ENCODE measurements at places on chromosomes 7 and 10.
A peak's percentile ranks its signal among the peaks of the same experiment; 100 is the strongest.

DNA sequence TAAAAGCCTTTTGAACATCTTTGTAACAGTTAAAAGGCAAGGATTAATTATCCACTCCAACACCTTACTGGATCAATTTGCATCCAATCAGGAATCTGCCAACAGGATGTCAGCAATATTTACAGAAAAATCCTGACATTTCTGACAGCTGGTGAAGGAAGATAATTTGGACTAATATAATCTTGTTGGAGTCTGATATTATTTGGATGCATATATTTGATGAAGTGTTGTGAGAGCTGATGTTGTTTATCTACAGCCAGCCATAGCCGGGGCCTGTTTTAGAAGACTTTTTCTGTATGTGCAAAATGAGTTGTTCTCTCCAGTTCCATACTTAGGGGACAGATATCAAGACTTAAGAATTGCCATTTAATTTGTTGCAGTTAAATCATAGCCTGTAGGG lies 91.1 kb downstream of the GPR37 start:
- DNase-seq: no peak

DNA sequence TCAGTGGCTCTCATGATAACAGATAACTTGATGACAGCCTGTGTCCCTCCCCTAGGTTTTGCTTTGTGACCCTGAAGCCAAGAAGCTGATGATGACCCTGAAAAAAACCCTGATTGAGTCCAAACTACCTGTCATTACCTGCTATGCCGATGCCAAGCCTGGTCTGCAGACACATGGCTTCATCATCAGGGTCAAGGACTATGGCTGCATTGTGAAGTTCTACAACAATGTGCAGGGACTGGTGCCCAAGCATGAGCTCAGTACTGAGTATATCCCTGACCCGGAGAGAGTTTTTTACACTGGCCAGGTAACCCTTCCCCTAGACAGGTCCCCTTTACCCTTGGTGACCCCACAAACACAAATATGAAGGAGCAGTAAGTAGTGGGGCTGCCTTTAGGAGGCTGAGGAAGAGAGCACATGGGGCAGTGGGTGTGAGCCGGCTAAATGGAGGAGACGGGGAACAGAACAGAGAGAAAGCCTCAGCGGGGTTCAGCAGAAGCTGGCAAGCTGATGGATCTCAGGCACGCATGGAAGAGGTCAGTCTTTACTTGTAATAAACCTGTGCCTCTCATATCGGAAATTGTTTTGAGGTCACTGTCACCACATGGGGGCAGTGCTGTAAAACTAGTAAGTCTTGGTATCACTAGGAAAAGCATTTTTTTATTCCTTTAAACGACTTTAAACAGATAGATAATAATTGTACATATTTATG lies 20.2 kb downstream of the PDCD11 start:
- no peak for DNase-seq

- no peak for DNase-seq
Observed at GRCh38 chr10:88730864-88731263, 24.8 kb downstream of the LIPK start.

- DNase-seq: no peak
Observed at GRCh38 chr7:119329715-119330114, 943.3 kb upstream of the KCND2 start.

GRCh38 chr7:116438267-116438666 lies 61.3 kb upstream of the CAV2 start:
- no peak for DNase-seq

- no peak for DNase-seq
Observed at GRCh38 chr7:27168265-27168947, 3.1 kb upstream of the HOXA9 start.

- no peak for DNase-seq
Observed at GRCh38 chr7:77991656-77992055, 193.1 kb downstream of the PHTF2 start.

GRCh38 chr7:118041251-118041878 lies 142.6 kb upstream of the LSM8 start:
- DNase-seq: no peak

- peak; percentile 50 for DNase-seq
Observed at GRCh38 chr7:19920166-19920565, 146.7 kb upstream of the TMEM196 start.

DNA sequence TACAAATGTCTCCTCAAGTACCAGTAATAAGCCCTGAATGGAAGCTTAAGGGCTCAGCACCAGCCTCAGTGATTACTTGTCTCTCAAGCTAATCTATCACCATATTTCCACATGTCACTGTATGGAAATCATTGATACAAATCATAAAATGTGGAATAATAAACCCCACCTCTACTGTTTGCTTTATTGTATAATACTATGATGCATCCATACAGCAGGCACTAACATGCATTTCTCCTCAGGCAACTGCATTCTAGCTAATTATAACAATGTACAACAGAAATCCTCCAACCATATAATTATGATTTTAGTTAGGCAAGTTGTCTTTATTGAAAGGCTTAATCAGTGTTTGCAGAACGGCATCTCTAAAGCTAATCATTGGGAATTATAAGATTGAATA lies 26.2 kb downstream of the CRPPA start:
- DNase-seq: no peak

DNA sequence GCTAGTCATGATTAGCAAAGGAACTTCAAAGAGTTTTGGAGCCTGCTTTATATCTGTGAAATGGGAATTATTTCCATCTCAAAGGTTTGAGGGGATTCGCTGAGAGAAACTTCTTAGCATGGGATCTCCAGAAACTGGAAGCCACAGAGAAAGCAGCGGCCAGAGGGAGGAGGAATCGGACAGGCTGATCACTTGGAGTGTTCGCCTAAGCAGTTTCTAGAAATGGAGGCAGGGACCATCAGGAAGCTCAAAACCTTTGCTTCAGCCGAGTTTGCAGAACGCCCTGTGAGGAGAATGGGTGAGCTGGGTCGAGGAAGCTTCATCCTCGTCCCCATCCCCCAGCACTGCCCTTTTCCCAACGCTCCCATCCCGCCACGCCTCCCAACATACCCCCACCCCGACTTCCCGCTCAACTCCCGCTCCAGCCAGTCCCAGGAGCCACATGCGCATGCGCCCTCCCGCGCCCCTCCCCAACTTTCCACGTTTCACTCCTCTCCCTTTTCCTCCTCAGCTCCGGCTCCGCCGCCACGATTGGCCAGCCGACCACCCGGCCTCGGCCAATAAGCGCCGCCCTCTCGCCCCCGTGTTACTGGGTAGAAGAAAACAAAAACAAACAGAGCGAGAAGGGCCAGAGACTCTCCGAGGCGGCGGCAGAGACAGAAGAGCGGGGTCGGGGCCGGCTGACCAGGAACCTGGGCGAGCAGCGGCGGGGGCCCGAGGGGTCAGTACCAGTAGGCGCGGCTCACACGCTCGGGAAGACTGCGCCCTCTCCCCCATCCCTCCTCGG lies at the start of gene PDCD4:
Gene PDCD4 (plus strand): TSS at position 631 of the 787 bp plus-strand sequence. CDS start 4,100 bp downstream, outside the sequence.
- peak; percentile 87 for DNase-seq

DNA sequence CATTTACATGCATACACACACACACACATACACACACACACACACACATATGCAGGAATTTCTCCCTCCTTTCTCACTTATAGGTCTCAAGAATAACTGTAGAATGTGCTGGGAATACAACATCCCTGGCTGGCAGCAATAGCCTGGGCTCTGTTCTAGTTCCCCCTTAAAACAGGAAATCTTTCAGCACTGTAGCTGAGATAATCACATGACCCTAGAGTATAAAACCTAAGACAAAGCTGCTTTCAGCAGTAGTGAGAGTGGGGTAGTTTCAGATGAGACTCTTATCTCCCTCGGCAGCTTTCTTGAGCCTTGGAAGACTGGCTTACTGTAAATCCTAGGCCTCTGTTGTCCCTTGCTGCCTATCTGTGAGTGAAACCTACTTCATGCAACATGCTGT lies 137.4 kb upstream of the AKR1E2 start:
- no peak for DNase-seq

- no peak for DNase-seq
Observed at GRCh38 chr7:72435366-72435765, 23.2 kb upstream of the CALN1 start.

DNA sequence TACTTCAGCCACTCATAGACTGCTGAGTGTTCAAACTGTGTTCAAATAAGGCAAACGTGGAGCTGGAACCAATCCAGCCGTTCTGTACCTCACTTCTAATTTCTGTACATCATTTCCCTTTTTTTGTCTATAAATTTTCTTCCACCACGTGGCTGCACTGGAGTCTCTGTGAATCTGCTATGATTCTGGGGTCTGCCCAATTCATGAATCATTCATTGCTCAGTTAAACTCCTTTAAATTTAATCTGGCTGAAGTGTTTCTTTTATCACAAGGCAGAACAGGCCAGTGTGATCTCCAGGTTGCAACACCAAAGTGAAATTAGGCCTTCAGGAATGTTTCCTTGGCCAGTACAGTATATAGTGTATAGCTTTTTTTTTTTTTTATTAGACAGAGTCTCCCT lies 53.5 kb downstream of the DNAJC12 start:
- no peak for DNase-seq

DNA sequence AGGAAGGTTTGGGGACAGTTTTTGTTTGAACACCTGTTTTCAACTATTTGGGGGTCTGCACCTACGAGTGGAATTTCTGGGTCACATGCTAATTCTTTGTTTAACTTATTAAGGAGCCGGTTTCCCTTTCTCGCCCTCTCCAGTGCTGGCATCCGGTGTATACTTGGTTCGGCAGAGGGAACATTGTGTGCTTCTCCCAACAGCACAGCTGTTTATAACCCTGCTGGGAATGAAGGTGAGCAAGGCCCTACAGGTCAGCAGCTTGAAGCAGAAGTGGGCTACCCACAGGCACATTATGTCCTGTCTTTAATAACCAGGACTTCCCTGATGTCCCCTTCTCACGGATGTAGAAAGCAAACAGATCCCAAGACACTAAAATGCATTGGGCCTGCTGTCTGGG lies 87.5 kb upstream of the PDCD4 start:
- no peak for DNase-seq

DNA sequence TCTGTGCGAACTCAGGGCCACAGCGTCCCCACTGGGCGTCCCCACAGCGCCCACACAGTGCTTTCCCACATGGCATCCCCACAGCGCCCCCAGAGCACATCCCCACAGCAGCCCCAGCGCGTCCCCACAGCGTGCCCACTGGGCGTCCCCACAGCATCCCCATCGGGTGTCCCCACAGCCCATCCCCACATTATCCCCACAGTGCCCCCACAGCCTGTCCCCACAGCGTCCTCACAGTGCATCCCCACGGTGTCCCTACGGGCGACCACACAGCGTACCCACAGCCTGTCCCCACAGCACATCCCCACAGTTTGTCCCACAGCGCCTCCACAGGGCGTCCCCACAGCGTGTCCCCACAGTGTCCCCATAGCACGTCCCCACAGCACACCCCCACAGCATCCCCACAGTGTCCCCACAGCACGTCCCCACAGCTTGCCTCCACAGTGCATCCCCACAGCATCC lies 131.6 kb downstream of the ACTR3B start:
- DNase-seq: no peak

- DNase-seq: no peak
Observed at GRCh38 chr10:11355592-11355991, 255.9 kb downstream of the USP6NL start.

GRCh38 chr7:137110535-137110934 lies 233.0 kb downstream of the PTN start:
- no peak for DNase-seq

GRCh38 chr10:110808615-110809014 lies 63.1 kb upstream of the PDCD4 start:
- DNase-seq: no peak

GRCh38 chr7:115116773-115117715 lies 195.2 kb downstream of the MDFIC start:
- no peak for DNase-seq

DNA sequence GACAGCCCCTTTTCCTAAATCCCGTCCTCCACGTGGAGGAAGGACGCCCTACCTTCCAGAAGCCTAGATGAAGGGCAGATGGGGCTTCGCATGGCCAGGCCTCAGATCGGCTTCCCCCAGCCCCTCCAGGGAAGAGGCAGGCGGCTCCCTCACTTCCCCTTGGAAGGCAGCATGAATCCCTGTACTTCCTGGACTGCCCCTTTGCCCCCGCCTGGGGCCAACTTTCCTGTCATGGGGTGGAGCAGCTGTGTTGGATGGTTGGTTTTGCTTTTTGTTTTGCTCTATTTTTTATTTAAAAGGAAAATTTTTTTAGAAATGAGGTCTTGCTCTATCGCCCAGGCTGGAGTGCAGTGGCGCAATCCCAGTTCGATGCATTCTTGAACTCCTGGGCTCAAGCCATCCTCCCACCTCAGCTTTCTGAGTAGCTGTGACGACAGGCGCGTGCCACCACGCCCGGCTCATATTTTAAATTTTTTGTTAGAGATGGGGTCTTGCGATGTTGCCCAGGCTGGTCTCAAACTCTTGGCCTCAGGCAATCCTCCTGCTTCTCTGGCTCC lies 27.2 kb downstream of the GTF2IRD1 start:
- no peak for DNase-seq

DNA sequence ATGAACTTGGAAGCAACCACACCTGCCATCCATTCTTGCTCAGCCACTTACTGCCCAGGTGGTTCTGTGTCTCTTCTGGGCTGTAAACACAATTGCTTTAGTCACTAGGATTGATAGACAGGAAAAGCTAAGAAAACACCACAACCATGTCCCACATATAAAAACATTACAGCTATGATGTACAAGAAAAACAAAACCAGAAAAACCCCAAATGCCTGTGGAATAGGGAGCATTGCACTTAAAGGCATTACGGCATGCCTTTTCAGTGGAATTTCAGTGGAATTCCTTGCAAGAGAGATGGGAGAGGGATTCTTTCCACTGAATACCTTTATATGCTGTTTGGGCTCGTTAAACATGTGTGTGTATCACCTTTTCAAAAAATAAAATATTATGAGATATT lies 44.2 kb upstream of the GPR26 start:
- DNase-seq: no peak

DNA sequence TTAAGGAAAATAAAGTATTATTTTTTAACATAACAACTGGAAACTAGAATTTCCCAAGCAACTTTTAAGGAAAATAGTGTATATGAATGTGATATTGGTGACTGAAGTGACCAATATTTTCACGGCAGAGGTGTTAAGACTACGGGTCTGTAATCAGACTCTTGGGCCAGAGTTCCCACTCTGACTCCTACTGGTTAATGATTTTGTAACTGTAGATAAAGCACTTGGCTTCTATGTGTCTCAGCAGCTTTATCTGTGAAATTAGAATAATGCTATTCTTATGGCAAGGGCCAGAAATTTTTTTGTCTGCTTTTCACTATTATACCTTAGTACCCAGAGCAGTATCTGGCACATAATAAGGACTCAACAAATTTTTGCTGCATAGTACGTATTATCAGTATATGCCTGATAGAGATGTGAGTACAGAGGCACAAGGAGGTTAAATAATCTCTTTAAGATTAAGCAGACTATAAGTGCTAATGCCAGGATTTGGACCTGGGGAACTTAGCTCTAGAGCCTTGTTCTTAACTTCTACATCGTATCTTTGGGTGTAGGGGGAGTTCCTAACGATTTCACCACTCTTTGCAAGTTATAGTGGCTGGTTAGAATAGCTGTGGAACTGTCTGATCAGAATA lies 186.1 kb upstream of the SLC26A5 start:
- no peak for DNase-seq

Data from HS-27A (cell line).